ENCODE measurements at places on chromosomes 13 and 19.

DNA sequence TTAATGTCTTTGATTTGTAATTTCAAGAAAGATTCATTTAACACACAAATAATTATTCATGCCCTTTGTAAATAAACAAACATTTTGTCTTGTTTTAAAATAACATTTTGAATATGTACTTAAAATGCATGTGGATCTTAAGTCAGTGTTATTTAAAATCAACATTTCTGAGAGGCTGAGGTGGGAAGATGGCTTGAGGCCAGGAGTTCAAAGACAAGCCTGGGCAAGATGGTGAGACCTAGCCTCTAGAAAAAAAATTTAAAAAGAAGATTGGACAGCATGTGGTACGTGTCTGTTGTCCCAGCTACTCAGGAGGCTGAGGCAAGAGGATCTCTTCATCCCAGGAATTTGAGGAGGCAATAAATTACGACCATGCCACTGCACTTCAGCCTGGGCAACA, 1268.2 kb downstream of the SLITRK1 start:
- DNase-seq = no peak

- DNase-seq = no peak
Observed at GRCh38 chr19:35556846-35557538, 6.5 kb downstream of the ATP4A start.

DNA sequence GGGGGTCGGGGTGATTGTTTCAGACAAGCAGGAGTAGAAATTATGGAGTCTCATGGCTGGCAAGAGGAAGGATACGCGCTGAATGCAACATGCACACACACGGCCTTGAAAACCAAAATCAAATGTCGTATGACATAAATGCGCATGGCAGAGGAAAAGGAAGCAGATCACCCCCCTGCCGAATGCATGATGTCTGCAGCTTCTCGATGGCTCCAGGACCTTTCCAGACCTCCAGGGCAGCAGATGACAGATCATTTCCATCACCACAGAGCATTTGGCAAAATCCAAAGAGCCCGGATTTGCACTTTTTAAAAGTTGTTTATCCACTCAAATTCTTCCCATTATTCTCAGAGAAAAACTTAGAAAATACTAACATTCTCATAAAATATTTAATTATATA, 211.7 kb downstream of the NHLRC3 start:
- DNase-seq = no peak

- DNase-seq = no peak
Observed at GRCh38 chr13:73300718-73301425, 242.1 kb downstream of the KLF5 start.

- no peak for DNase-seq
Observed at GRCh38 chr13:31512331-31512730, 227.0 kb upstream of the RXFP2 start.

All from esophagus muscularis mucosa (tissue), 4 donors.